ENCODE measurements at places on chromosomes 2 and 18.

DNA sequence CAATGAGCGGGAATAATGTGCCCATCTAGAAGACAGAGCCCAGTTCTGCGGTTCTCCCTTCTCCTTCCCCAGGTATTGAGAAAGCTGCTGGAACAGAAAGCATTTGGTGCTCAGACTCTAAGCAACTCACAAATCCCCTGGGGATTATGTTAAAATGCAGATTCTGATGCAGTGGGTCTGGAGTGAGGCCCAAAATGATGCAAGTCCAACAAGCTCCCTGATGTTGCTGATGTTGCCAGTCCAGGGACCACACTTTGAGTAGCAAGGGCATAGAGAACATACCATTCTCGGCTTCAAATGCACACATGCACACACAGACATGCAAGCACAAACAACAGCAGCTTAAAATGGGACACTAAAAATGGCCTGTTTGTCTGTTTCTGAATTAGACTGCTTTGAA lies 274.8 kb upstream of the NCKAP5 start:
- DNase-seq, result no peak

DNA sequence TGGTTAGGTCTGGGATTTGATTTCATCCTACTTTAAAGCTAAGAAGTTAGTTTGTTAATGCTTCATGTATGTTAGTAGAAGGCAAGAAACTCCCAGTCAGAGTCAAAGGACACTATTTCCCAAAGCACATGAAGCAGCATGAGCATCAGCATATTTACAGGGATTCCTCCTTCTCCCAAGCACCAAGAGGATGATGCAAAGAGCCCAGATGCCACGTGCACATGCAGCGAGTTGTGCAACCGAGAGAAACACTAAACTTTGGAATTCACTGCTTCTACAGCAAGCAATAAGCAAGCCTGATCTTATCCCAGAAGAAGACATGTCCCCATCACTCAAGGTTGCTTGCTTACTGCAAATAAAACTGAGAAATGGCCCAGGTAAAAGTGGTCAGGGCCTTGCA lies 32.5 kb downstream of the CPO start:
- no peak for DNase-seq

GRCh38 chr2:145140658-145141057 lies 620.7 kb upstream of the ZEB2 start:
- DNase-seq, result no peak

GRCh38 chr2:194166818-194167217 lies 1490.2 kb upstream of the SLC39A10 start:
- no peak for DNase-seq

- DNase-seq, result no peak
Measured at GRCh38 chr2:72940786-72941185, 23.5 kb downstream of the EMX1 start.

GRCh38 chr2:46362667-46363012 lies 65.4 kb downstream of the EPAS1 start:
- no peak for DNase-seq

GRCh38 chr2:223541546-223541945 lies 60.6 kb downstream of the SCG2 start:
- DNase-seq, result no peak

DNA sequence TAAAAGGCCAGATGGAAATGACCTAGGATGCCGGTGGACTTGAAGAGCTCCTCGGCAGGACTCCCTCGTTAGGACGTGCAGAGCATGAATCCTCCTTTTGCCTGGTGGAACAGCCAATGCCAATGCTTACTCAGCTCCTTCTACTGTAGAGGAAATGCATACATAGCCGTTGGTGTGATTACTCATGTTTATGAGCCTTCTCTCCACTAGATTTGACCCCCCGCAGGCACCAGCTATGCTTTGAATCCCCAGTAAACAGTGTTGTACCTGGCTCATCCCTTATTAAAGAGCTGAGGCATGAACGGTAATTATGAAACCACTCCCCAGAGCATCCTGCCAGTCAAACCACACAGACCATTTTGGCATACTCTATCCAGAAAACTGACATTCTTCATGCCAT lies 172.8 kb downstream of the ANTXR1 start:
- no peak for DNase-seq

- DNase-seq, result no peak
Measured at GRCh38 chr18:56748698-56749268, 97.6 kb downstream of the WDR7 start.

- no peak for DNase-seq
Measured at GRCh38 chr18:11284811-11285210, 135.4 kb upstream of the PIEZO2 start.

DNA sequence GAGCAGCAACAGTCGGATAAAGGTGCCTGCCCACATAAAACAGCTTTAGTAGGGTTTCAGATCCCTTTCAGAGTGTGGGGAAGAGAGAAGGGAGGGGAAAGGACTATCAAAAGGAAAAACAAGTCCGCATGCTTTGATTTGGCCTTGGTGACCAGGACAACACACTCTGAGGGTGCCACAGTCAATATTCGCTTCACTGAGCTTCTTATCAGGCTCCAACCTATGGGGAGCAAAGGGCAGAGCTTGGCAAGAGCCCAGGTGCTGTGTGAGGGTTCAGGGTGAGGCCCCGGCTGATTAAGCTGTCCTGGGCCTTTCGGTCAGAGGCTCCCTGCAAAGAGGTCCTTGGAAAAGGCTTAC lies 237.4 kb upstream of the SMAD2 start:
- DNase-seq, result no peak

- no peak for DNase-seq
Measured at GRCh38 chr2:128466376-128466775, 147.7 kb upstream of the HS6ST1 start.

GRCh38 chr18:5415665-5416064 lies 120.1 kb upstream of the ZBTB14 start:
- no peak for DNase-seq

DNA sequence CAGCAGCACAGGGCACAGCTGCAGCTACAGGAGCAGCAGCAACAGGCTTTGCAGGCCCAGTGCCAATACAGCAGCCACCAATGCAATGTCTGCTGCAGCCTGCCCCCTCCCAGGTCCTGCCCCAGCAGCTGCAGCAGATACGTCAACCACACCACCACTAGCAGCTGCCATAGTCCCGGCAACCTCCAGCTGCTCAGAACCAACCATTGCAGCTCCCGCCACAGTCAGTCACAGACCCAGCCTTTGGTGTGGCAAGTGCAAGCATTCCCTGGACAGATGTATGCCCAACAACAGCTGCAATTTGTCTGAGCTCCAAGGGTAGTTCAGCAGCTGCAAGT lies 53.3 kb upstream of the TUBA3E start:
- DNase-seq, result no peak

DNA sequence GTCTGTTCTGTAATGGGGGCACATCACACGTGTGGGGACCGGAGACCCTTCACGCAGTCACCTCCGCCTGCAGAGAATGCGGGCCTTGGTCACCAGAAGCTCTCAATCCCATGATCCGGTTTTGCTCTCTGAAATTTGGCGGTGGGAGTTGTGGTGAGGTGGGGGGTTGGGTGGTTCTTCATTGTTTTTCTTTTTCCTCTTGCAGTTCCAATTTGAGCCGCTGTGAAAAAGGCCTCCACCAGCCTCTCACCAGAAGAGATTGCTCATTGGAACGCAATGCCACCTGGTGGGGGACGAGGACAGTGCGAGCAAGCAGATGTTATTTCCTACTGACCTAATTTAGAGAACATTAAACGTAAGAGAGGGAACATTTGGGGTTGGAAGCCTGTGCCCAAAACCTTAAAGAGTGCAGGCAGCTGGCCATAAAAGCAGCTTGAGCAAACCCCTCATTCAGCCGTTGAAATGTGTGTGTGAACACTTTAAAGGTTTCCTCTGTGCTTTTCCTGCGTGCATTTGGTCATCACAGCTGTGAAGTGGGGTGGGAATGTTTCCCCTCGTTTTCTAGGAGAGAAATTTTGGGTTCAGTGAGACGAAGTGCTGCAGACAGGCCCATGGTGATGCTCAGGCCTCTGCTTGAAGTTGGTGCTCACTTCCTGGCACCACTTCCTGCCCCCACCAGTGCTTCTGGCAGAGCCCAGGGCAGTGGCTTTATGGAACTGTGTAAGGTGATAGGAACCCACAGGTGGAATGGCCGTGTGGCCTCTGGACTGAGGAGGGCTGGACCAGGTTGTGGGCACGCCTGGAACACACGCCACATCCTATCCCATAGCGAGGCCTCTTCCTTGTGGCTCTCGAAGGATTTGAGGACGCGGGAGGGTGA lies 61.7 kb downstream of the ZCCHC2 start:
- DNase-seq, result peak; percentile 81

- DNase-seq, result no peak
Measured at GRCh38 chr2:24343225-24343882, 17.0 kb downstream of the ITSN2 start.

All from central memory CD4-positive, alpha-beta T cell (primary cell).